Right forelimb (tissue), 1 donor: ENCODE measurements at places on chromosomes 5 and 9.

DNA sequence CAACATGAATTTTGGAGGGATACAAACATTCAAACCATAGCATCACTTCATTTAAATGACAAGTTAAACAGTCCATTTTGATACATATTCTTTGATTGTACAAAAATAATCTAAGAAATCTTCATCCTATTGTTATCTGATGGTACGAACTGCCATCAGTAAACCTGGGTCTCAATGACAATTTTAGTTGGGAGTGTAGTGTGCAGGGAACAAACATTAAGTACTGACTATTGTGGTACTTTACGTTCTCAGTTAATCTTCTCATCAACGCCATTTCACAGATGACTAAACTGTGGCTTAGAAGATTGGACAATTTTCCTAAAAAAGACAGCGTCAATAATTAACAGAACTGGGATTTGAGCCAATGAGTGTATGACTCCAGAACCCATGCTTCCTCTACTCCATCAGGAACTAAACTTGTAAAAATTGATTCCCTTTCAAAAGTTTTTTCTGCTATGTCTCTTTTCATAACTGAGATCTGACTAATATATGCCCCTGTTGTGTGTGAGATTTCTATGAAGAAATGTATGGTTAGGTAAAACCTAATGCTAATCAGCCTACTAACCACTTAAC is 21.1 kb downstream of the TNPO1 start:
- no peak for DNase-seq

GRCh38 chr9:122078557-122078956 is 14.6 kb downstream of the TTLL11 start:
- no peak for DNase-seq

- DNase-seq, result no peak
Observed at GRCh38 chr5:135304352-135305221, 94.4 kb downstream of the MACROH2A1 start.

GRCh38 chr5:146047396-146047795 is 58.0 kb downstream of the PLAC8L1 start:
- no peak for DNase-seq

GRCh38 chr9:106634183-106634582 is 228.8 kb upstream of the ZNF462 start:
- no peak for DNase-seq

- no peak for DNase-seq
Observed at GRCh38 chr9:23229890-23230317, 596.1 kb downstream of the ELAVL2 start.

- DNase-seq, result no peak
Observed at GRCh38 chr5:170334626-170335025, 37.0 kb upstream of the LCP2 start.

GRCh38 chr5:109652096-109652495 is 37.6 kb upstream of the MAN2A1 start:
- no peak for DNase-seq

DNA sequence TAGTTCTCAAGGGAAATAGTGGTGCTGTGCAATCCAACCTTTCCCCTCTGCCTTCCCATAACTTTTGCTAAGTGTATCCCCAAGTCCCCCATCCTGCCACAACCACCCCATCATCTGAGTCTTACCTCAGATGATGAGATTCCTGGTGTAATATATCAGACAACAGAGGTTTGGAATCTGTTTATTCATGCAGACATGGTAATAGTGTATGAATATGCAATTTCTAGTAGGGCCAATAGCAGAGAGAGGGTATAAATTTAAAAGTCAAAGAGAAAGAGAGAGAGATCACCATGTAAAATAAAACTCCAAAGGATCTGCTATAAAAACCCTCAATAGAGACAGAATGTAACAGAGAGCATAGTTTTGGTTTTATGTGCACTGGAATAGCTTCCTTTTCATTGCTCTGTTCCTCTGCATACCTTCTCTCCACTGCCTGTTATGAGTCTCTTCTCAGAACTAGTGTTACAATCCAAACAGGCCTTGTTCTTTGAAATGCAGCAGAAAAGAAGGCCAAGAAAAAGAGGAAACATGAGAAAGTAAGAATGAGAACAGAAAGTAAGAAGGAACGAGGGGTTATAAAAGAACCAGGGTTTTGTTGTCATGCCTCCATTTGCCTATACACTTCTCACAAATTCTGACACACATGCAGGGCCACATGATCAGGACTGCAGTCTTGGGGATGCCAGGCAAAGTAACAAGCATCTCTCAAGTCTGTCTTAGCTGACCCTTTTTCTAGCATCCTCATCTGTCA is 278.0 kb downstream of the CETN3 start:
- DNase-seq, result no peak

DNA sequence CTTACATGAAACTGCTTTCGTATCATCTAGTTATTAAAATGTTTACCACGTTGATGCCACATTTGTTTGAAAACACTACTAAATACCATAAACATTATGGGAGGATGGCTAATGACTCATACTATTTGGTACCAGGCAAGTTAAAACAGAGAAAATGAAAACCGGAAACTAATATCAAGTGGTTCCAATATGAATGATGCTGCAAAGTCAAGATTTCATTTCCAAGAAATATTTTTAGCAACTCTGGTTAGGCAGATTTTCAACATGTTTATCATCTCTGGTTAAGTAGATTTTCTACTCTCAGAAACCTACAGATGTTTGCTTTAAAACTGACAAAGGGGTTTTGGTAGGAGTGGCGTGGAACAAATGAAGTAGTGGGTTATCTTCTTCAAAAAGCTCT is 4.9 kb upstream of the F2R start:
- DNase-seq, result no peak

GRCh38 chr5:1392801-1393565 is 48.1 kb upstream of the CLPTM1L start:
- DNase-seq, result no peak

- DNase-seq, result no peak
Observed at GRCh38 chr5:104189909-104190308, 627.3 kb upstream of the NUDT12 start.

DNA sequence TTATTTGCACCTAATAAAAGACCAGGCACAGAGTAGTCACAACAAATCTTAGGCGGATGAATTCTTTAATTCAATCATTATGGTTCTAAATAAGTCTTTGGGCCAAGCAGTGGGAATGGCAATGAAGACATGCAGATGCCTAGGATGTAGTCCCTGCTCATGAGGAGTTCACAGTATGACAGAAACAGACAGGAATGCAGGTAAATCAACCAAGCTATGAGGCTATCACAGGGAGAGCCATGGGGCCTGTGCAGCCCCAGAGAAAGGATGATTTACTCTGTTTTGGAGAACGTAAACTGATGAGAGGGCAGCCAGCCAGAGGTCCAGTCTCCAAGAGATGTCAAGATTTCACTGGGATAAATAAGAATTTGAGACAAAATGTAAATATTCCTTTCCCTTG is 129.4 kb downstream of the TRIM32 start:
- DNase-seq, result no peak
